ACHN (cell line): ENCODE measurements at places on chromosomes 4 and X.

DNA sequence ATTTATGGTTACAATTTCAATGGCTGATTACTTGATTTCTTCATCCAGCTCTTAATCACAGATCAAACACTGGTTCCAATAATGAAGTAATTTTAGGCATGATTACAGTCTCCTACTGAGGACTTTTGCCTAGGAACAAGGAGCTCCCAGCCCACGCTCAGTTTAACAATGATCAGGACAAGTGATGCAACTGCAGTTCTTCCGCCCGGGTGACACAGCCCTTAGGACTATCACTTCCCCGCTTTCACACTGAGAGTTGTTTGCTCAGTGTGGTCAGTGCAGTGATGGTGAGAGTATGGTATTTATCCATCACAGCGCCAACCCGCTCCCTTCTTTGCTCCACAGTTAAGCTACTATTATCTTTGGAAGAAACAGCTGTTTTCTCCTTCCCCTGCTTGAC, 203.2 kb upstream of the MBNL3 start:
- no peak for DNase-seq

DNA sequence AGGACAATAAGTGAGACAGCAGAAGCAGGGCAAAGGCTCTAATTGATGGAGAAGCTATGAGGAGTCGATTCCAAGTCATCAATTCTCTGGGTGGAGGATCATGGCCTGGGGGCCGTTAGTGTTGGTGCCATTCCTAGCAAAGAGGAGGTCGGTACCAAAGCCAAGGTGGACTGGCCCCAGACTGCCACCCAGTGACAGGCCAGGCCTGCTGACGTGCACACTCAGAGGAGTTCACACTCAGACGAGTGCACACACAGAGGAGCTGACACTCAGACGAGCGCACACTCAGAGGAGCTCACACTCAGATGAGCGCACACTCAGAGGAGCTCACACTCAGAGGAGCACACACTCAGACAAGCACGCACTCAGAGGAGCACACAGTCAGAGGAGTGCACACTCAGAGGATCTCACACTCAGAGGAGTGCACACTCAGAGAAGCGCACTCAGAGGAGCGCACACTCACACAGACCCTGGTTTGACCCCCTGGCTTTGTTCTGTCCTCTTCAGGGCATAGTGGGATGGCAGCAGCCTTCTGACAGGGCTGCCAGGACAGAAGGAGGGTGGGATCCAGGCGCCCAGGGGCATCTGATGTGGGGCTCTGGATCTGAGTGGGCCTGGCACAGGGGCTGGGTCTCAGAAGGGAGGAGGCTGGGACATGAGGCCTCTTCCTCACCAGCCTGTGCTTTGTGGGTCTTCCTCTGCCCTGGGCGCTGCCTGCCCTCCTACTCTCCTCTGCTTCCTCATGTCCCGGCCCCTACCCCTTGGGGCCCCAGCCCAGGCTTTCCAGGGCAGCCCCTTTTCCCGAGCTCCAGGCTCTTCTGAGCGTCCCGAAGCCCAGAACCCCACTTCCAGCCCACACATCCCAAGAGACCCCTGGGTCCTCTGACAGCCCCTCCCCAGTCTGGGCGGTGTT, 41.7 kb upstream of the NKX1-1 start:
- no peak for DNase-seq

DNA sequence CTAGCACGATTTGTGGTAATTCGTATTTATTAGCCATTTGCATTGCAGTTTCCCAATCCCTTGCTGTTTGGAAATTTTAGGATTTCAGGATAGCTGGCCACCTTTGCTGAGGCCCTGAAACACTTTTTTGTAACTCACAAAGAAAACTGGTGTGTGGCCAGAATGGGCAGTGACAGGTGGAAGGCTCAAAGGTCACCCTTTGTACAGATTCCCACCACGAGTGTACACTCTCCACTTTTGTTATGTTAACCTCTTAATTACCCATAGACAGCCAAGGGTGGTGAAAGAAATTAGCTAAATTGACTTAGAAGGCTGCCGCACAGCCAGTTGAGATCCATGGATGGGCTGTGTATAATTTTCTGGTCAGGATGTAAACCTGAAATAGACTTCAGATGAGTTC, 109.7 kb upstream of the ARX start:
- DNase-seq: no peak

GRCh38 chr4:86919561-86920223, 15.1 kb upstream of the AFF1 start:
- DNase-seq: no peak

- no peak for DNase-seq
Observed at GRCh38 chr4:83629945-83630721, 94.2 kb downstream of the GPAT3 start.

DNA sequence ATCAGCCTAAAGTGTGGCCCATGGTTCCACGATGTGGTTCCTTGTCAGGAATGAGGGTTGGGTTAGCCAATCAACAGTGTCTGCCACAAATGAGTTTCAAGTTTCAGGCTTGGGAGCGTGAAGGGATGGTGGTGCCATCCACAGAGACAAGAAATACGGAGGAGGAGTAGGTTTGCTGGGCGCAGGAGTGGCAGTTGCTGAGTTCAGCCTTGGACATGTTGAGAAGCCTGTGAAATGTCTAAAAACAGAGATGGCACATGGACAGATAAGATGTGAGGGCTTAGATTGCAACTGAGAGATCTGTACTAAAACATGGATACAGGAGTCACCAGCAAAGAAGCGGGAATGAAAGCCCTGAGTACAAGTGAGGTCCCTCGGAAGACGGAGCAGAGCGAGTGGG, 481.0 kb downstream of the BCOR start:
- DNase-seq: no peak

GRCh38 chr4:16169490-16169889, 56.8 kb downstream of the TAPT1 start:
- no peak for DNase-seq

DNA sequence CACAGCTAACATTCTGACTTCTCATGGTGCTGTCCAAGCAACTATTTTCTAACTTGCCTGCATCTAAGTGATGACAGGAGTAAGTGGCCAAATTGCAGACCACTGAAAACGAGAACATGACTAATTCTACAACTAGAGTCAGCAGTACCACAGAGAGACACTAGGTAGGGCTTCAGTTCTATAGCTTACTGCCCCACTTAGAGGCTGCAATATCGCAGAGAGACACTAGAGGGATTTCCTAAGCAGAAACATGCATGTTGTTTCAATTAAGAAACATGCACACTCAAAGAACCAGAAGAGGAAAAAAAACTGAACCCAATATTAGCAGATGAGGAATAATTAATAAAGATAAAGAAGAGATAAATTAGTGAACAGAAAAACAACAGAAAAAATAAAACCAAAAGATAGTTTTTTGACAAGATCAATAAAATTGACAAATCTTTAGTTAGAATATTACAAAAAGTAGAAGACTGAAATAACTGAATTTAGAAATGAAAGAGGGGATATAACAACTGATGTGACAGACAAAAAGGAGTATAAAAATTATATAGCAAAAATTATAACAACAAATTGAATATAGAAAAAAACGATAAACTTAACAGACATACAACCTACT, 100.8 kb downstream of the SPIN4 start:
- peak; percentile 74 for DNase-seq

DNA sequence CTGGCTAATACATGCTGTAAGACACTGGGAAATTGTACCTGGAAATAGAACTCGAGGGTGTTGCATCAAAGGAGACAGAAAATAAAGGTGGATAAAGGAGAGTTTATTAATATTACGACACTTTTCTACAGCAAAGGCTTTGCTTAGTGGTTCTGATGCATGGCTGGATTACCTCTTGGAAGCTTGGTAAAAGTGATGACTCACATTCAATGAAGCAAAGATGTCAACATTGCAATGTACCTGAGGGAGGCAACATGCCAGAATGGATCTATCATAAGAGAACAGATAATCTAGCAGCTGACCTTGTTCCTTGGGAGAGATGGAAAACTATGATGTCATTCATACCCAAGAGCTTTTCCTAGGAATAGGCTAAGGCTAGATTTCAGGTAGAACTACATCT, 735.1 kb upstream of the DIAPH2 start:
- DNase-seq: no peak

DNA sequence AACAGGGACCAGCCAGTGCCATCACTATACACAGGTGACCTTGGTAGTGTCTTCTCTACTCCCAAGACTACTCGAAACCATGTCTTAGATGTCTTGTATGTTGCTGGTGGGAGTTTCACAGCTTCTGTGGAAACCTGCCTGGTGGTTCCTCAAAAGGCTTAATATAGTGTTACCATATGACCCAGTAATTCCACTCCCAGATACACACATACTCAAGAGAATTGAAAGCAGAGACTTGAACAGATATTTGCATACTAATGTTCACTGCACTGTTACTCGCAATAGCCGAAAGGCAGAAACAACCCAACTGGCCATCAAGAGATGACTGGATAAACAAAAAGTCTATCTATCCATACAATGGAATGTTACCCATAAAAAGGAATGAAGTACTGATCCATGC, 3.1 kb downstream of the TFDP3 start:
- DNase-seq: no peak

- no peak for DNase-seq
Observed at GRCh38 chr4:78720994-78721677, 55.0 kb upstream of the BMP2K start.

DNA sequence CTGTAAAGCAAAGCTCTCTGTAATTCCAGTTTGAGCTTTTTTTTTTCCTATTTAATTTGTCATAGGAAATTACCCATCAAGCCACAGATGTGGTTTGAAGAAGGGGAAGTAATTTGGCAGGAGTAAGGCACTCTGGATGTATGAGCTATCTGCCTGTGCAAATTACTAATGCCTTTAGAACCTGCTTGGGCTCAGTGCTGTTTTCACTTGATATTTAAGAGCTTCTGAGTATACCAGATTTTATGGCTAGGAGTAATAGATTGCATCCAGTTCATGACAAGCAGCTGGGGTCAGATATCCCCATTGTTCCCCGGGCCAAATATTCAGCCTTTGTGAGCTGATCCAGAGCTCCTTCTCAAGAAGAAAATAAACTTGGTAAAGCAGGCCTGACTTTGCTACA, 89.1 kb downstream of the DCAF8L2 start:
- DNase-seq: no peak

DNA sequence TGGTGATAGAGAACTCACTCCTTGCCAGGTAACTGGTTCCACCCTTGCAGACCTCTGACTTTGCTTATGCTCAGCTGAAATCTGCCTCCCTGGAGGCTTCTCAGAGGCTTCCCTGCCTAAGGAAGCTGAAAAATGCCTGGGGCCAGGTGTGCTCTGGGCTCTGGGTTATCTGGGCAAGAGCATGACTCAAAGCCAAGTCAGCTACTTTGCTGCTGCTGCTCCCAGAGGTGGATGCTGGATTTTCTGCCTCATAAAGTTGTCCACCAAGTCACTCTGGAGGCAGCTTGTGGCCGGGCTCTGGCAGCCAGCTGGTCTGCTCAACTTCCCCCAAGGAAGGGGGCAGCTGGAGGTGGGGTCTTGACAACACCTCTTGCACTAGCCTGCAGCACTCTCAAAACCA, 132.7 kb downstream of the PJA1 start:
- DNase-seq: no peak

DNA sequence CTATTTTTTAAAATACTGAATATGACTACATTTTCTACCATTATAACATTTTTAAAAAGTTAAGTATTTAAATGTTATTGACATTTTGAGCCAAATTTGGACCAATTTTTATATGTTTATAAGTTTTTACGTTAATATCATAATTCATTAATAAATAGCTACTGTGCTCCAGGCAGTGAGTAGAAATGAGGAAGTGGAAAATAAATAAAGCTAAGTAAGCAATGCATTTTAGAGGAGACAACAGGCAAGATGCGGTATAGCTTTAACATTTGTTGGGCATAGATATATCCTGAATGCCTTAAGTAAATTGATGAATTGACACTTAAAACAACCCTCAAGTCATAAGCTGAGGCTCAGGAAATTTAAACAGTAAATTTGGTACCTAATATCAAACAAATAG, 474.8 kb downstream of the PCDH10 start:
- no peak for DNase-seq

DNA sequence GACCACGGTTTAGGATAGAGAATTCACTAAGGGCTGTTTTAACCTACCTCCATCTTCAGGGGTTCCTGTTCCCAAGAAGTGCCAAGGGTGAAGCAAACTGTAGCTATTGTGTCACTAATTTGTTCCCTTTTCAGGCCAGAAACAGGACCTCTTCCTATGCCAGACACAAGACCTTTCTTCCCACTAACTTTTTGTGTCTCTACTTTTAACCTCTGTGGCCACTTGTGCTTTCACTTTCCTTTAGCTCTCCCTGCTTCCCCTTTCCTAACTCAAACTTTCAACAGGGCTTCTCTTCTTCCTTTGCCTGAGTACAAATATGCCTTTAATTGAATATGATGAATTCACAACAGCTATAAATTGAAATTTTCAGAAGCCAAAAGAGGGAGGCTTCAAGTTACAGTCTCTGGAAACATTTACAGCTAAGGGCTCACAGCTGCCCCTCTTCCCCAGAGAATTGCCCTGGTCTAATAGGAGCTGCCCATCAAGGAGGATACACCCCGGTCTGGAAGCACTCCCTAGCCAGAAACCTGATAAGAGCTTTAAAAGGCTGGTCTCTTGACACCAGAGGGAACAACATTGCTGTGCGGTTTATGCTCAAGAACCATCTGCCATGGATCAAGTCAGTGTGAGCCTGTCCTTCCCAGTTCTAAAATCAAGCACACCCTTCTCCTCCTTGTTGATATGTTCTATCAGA, 61.7 kb upstream of the PLS3 start:
- no peak for DNase-seq

DNA sequence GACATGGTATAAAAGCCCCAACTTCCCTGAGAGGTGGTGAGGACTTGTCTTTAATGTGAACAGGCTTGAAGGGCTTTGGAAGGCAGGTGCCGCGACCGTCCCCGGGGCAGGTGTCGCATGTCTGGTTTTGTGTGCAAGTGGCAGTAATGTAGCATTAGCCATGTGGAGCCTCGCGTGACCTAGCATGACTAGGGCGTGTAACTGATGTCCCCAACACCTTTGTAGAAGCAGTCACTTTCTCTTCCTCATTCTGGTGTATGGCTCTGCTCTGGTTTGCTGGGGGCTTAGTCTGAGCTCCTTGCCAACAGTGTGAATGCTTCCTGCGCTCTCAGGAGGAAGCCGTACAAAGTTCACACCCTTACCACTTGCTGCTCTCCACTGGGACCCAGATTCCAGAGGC, 145.7 kb downstream of the AMMECR1 start:
- no peak for DNase-seq

DNA sequence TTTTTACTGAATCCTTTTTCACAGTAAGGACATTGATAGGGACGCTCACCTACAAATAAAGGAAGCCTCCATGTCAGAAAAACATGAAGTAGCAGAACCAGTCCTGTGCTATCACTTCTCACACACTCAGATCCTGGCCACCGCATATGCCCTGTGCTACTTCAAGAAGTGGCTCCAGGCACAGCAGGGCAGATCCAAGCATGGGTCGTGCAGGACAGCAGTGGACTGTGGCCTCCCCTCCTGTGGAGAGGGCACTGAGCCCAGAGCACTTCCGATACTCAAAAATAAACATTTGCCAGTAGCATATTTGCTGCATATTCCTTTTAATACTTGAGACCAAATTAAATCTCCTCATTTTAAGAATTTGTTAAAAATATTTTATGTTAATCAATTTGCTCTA, 167.9 kb downstream of the PRDM5 start:
- no peak for DNase-seq
